Airway epithelial cell (primary cell): ENCODE measurements at places on chromosomes 1 and 21. TPM values are rescaled to one million over a fixed set of nuclear protein-coding genes. Genes with fewer than 3 reads are reported as not detected.

The ENSA gene
- total RNA-seq: 157 and 349 TPM in 2 replicates

The ZP4 gene
- total RNA-seq: not detected in 2 replicates

The GPN2 gene
- total RNA-seq: 10.6 and 11.1 TPM in 2 replicates

The OPTC gene
- total RNA-seq: not detected in 2 replicates

The RHBDL2 gene
- total RNA-seq: 12.6 and 15.3 TPM in 2 replicates

The GBP4 gene
- 0.07 TPM in 1 of 2 replicates, not detected in the other for total RNA-seq

The INTS3 gene
- 22.5 and 25.0 TPM in 2 replicates for total RNA-seq

The CCDC181 gene
- total RNA-seq: 0.51 and 1.1 TPM in 2 replicates

The HAO2 gene
- not detected in 2 replicates for total RNA-seq
